ENCODE measurements at places on chromosomes 7 and 10. TPM values are rescaled to one million over a fixed set of nuclear protein-coding genes. Genes with fewer than 3 reads are reported as not detected.

DNA sequence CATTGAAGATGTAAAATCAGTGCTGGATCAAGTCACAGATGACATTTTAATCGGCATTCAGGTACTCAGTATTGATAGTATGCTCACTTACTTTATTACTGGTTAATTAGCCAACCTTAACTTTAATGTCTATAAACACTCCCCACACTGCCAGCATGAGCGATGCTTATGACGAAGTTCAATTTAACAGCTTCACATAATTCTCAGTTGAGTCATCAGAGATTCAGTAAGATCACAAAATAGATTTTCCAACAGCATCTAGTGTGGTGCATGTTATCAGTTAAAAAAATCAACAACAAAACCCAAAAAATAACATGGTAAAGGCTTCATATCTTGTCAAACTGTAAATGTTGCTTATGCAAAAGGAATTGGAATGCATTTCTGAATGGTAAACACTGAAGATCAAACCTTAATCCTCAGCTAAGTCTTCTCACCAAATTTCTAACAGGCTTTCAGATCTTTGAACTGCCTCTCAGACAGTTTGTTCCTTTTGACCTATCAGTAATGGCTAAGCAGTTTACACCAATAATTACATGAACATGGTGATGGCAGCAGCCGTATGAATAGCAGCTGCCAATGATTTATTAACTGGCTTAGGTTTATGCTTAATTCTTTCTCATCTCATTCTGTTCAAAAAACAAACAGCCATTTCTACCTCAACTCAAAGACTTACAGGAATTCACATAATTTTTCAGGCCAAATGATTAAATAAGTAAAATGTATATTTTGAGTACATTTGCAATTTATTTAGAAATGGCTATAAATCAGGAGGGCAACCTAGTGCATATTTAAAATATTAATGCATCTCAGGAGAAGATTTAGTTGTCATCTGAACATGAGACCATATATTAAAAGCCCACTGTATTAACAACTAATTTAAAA is 98.5 kb downstream of the CABCOCO1 start:
- DNase-seq = peak; percentile 50

GRCh38 chr7:65962033-65962432 is 20.0 kb downstream of the GUSB start:
- DNase-seq = no peak

The FRAT2 gene
- total RNA-seq = 13.8 TPM

DNA sequence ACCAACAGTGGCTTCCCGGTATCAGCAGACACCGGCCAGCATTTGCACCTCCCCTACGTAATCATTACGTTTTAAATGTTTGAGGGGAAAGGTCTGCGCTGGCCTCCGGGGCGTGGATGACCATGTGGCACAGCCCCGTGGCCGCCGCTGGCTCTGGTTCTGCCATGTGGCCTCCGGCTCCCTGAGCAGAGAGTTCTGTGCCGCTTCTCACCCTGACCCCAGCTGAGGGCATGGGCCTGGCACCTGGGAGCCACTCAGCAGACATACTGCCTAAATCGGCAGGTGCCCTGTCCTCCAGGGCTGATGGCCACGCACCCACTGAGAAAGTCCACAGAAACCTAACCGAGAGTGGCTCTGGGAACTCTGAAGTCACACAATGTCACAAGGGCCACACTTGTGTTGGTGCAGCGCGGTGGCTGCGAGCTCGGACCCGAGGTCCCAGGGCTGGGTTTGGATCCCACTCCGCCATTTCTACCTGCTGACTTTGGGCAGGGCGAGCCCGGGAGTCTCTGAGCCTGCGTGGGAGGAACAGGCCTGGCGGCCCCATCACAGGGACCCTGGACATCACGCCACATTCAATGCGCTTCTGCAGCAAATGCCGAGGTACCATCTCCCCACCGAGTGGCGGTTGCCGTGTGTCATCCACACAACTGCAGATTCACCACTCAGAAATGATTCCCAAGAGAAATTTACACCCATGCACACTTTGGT is 25.3 kb downstream of the CFAP46 start:
- no peak for DNase-seq

The SFTPA1 gene
- total RNA-seq = not detected

DNA sequence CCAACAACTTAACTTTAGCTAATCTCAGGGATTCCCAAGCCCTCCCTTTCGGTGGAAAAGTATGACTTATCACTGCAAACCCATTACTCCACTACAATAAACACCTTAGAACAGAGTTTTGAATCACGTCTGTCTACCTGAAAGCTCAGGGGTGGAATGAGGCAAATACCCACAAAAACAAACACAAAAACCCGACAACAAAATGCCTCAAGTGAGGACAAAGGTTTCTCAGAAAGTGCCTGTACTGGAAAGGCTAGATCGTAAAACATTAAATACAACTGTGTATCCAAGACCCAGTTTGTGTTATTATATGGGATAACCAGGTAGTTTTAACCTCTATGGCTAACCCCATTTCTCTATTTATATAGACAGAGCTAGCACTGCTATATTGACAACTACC is 26.0 kb downstream of the MKRN1 start:
- DNase-seq = no peak

The CBX3 gene
- total RNA-seq = 495 TPM

The HGF gene
- total RNA-seq = not detected

- no peak for DNase-seq
These were observed 13.1 kb downstream of the EZH2 start for GRCh38 chr7:148871030-148871429.

The TAS2R3 gene
- total RNA-seq = 0.17 TPM

DNA sequence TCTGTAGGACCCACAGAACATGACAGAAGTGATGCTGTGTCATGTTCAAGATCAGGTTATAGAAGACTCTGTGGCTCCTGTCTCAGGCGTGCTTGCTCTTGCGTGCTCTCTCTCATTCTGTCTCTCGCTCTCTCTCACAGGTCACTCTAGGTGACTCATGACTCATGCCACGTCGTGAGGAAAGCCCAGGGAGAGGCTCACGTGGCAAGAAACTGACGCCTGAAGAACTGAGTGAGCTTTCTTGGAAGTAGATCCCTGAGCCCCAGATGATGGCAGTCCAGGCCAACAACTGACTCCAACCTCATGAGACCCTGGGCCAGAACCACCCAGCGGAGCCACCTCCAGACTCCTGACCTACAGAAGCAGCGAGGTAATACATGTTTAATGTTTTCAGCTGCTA is 103.3 kb downstream of the DNMBP start:
- peak; percentile 11 for DNase-seq

The SFMBT2 gene
- 4.3 TPM for total RNA-seq

DNA sequence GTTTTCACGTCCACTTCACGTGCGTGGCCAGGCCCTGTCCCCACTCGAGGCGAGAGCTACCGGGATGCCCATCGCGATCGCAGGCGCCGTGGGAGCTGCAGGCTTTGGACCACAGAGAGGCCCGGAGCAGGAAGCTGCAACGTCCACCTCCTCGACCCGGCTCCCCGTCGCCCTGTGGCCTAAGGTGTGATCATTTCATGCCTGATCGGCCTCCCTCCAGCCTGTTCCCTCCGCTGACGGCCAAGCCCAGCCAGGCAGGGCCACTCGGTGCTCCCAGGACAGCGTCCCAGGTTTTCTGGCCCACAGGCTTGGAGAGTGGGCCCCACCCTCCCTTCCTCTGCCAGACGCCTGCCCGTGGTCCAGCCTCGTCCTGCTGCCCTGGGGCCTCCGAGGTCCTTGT is 19.6 kb downstream of the KNDC1 start:
- no peak for DNase-seq

The GDF10 gene
- total RNA-seq = 0.23 TPM

DNA sequence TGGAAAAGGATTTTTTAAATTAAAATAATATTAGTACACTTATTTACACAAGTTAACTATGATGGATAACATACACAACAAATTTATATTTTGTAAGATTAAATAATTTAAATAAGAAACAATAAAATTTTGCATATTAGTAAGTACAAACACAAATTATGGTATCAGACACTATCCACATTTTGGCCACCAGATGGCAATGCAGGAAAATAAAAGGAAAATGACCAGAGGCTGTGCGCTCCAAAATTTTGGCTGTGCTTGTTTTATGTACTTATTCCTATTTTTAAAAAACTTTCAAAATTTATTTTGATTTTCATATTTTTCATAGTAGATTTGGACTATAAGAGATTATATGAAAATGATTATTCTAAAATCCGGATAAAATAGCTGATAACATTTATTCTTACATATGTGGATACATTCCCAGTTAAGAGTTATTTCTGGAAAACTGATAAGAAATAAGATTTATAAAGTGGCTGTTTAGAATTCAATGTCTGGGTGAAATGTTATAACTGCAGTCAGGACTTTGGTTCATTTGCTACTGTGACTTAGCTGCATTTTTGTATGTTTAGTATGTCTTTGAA is 274.7 kb upstream of the HGF start:
- peak; percentile 36 for DNase-seq

The LIPF gene
- not detected for total RNA-seq

GRCh38 chr7:7122701-7123281 is 59.6 kb upstream of the C1GALT1 start:
- no peak for DNase-seq

DNA sequence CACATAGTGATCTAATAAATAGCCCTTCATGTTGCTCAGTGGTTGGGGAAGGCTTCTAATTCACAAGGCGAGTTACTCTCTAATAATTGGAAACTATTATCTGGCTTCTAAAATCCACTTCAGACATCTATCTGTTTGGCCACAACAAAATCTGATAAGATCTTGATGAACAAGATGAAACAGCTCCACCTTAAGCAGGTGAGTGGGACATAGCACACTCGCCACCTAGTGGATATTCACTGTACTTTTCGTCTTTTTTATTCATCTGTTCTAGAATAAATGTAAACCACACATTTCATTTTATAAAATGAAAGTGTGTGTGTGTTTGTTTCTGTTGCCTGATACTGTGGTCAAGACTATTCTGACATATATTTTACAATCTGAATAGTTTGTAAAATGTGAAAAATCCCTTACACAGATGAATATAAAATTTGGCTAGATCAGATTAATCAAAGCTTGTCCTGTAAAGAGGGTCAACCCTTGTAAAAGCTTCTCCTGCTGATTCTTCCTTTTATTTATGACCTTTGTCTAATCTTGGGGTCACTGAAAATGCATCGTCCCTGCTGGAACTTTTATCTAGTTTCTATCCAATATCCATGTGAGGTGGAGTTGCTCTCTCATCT is 26.5 kb upstream of the CNTNAP2 start:
- peak; percentile 6 for DNase-seq

The PLEKHS1 gene
- not detected for total RNA-seq

DNA sequence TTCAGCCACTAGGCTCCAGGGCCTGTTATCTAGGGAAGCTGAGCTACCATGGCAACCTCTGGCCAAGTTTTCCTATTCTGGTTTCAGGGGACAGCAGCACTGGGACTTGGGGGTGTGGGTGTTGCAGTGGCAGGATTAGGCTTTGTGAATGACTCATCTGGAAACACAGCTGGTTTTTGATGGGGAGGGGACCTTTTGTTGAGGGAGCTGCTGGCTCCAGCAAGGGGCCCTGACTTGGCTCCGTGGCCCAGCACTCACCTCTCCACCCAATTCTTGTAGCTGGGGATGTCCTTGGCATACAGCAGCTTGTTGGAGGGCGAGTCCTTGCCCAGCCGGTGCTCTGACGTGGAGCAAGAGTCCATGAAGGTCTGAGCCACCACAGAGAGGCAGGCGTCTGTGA is 435.9 kb downstream of the PLXNA4 start:
- DNase-seq = peak; percentile 54

The SLC39A12 gene
- not detected for total RNA-seq

The HMX3 gene
- total RNA-seq = 3.3 TPM

The CRYGN gene
- 0.17 TPM for total RNA-seq

The CALML3 gene
- total RNA-seq = not detected

Measured in Daoy (cell line).